ENCODE measurements at places on chromosomes 16 and 17.

DNA sequence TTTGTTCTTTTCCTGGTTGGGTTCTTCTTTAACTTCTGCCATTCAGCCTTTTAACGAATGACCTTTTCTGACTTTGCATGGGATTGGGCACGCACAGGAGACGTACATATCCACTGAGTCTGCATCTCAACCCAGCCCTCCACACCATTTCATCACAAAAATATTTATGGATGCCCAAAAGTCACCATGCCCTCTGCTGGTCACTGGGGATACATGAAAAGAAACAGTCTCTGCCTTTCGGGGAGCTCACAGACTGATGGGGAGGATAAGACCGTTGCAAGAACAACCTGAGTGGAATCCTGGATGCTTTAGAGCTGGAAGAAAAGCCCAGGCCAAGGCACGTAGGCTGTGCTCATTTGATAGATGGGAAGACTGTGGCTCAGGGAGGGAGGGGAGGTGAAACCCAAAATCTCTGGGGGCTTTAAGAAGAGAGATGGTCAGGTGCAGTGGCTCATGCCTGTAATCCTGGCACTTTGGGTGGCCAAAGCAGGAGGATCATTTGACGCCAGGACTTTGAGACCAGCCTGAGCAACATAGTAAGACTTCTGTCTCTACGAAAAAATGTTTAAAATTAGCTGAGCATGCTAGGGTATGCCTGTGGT, 7.9 kb upstream of the MT2A start:
- DNase-seq: peak; percentile 66

GRCh38 chr17:30316736-30317135, 17.1 kb downstream of the TMIGD1 start:
- DNase-seq: no peak

DNA sequence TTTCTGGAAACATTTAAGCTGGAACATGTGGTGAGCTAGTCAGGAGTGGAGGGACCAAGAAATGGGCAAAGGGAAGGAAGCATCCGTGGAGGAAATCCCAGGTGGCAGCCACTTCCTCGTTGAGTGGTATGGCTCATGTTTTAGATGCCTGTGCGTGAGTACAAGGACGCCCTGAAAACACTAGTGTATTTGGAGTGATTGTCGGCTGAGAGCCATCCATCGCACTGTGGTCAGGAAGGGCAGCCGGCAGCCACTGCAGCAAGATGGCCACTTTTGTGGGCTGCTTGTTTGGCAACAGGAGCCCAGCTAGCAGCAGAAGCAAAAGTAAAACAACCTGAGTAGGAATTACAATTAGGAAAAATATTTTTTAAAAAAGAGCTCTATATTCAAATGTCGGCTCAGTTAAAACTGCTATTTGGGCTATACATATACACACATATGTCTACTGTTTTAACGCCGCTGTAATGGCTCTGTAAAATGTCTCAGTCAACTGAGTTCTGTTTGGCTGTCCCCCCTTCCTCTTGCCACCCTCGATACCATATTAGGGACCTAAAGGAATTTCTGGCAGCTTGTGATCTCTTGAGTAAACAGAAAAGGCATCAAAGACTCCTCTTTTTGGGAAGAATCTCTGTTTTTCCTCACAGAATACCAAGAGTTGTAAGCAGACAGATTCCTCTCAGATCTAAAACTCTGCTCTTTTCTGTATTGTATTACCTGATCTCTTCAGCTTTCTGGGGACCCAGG, 39.2 kb downstream of the BRD7 start:
- no peak for DNase-seq

DNA sequence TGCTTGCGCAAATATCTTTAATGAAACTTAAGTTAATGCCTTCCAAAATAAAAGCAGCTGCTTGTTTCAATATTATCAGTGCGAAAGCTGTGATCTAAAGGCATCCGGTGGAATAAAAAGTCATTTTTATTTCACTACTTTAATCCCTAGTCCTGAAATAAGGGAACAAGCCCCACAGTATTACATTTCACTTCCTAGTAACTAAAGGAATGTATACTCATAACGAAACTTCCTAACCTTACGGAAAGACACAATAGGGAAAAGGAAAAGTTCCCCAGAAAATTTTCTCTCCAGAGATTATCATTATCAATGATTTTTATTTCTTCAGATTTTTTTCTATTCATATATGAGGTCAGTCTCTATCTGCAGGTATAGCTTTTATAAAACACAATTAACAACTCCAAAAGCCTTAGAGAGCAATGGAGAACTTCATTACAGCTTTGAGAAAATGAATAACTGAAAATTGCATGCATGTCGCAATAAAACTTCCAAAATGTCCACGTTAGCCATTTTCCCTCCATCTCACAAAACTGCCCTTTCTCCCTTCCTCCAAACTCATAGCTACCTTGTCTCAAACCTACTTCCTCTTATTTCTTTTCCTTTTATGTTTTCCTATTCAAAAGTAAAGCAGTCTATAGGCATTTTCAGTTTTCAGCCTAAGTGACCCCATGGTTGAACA, 154.3 kb upstream of the MED13 start:
- no peak for DNase-seq

GRCh38 chr16:58459344-58460218, 40.4 kb upstream of the NDRG4 start:
- no peak for DNase-seq

GRCh38 chr17:41917679-41918313, 955 bp downstream of the ACLY start:
- peak; percentile 19 for DNase-seq

DNA sequence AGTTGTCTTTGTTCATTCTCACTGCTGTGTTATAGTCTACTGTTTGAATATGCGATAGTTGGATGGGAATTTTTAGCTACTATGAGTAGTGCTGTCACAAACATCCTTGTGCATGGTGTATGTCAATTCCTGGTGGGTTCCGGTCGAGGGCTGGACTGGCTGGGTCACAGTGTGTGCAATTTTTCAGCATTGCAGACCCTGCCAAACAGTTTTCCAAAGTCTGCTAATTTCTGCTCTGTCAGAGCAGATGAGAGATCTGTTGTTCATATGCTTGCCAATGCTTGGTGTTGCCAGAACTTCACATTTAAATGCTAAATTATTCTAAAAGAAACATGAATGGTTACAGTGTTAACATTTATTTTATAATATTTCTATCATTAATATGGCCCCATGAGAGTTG, 3.6 kb upstream of the C16orf96 start:
- no peak for DNase-seq

- DNase-seq: no peak
These were observed 5.0 kb upstream of the RARA start for GRCh38 chr17:40303708-40304551.

DNA sequence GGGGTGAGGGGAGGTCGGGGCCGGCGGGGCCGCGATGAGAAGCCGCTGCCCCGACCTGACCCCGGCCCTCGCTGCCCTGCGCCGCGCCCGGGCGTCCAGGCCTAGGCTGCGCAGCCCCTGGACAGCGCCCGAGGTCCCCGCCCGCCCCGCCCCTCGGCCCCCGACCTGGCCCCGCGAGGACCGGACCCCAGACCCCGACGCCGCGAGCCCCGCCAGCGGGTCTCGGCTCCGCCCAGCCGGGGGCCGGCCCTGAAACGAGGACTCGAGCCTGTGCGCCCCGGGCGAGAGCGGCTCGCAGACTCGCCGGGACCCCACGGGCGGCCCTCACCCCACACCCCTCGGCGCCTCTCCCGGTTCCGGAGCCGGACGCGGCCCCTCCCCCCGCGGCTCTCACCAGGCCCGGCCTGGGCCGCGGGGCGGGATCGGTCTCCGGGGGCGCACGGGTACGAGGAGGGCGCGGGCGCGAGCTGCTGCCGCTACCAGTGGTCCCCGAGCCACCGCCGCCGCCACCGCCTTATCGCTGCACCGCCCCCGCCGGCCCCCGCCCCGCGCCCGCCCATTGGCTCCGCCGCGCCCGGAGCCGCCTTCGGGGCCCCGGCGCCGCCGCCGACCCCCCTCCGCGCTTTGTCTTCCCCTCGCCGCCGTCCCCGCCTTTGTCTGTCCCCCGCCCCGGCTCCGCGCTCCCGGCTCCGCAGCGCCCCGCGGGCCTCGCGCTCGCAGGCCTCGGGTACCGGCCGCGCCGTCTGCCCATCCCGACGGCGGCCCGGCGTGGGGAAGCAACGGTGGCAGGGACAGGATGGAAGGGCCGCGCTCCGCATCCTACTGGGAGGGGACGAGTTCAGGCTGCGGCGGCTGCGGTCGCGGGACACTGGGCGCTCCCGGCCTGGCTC, at the start of gene LIMD2:
Gene LIMD2 (minus strand): TSS at position 488 of the 890 bp plus-strand sequence. CDS start 827 bp downstream, outside the sequence.
- no peak for DNase-seq

GRCh38 chr17:82118815-82119380, 20.9 kb upstream of the FASN start:
- DNase-seq: no peak

- no peak for DNase-seq
These were observed 7.4 kb upstream of the MEAK7 start for GRCh38 chr16:84511831-84512230.

GRCh38 chr16:65457084-65457483, 335.2 kb upstream of the CDH11 start:
- no peak for DNase-seq

DNA sequence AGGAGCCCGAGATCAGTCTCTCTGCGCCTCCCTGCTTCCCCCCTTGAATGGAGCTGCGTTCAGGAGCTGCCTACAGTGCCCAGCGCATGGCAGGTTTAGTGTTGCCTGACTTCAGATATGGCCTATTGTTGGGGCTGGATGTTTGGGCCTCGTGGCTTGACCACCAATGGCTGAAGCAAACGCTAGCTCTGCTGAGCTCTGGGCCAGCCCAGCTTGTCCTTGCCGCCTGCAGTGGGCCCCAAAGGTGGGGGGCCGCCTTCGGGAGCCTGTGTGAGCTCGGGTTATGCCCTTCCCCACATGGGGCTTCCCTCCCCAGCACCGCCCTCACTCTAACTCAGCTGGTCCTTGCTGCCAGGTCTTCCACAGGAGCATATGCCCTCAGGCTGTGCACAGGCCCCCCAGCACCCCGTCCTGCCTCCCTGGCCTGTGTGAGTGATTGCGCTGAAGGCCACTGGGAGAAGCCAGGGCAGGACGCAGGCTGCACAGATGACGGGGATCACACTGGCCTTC, 2.0 kb upstream of the METTL26 start:
- no peak for DNase-seq

- DNase-seq: no peak
These were observed 12.2 kb downstream of the HIC1 start for GRCh38 chr17:2067048-2067561.

DNA sequence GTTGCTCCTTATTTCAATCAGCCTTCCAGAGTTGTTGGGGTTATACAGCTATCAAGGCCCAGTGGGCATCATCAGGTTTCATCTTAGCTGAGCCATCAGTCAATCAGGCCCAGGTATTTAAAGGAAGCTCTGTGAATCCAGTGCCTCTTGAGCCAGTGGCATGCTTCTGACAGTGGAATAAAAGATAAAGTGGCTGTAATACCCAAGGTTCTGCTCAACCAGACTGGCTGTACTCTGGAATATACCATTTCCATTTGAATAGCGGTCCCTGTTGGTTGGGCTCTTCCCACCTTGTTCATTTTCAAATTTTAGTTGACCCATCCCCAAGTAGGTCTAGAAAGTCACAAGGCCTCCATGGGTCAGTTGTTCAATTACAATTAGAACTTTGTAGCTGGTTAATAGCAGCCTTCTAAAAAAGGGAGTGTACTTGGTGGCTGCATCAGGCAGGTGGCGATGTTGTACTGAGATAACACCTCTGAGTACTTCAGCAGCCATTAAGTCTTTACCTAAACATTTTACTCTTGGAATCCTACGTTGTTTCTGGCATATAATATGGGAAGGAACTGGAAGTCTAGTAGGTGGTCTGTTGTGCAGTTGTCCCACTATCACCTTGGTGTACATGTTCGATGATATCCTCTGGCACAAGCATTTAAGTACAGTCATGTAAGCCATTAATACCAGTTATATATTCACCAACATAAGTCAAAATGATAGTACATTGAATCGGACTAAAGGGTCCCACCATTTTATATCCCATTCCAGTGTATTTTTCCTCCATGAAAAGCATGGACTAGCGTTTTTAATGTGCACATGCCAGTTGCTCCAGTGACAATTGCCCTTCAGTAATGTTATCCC, 294.1 kb downstream of the BCAS3 start:
- DNase-seq: peak; percentile 56

DNA sequence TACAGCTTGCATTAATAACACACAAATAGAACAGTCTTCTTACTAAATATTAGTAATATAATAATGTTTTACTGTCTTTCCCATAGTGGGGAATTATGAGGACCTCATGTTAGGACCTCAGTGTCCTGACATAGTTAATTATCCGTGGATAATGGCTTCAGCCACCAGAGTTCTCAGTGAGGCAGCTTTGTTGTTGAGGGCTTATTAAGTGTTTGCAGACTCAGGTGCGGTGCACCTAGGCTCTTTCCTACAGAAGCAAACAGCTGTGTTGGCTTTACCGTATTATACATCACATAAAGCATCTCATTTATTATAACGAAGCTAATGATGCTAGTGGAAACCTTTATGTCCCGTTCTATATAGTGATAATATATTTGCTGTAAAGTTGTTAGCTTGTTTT, 246.7 kb downstream of the FTO start:
- no peak for DNase-seq

- DNase-seq: no peak
These were observed 138.3 kb downstream of the SHCBP1 start for GRCh38 chr16:46482895-46483294.

GRCh38 chr17:82389379-82389778, 17.8 kb downstream of the UTS2R start:
- no peak for DNase-seq

DNA sequence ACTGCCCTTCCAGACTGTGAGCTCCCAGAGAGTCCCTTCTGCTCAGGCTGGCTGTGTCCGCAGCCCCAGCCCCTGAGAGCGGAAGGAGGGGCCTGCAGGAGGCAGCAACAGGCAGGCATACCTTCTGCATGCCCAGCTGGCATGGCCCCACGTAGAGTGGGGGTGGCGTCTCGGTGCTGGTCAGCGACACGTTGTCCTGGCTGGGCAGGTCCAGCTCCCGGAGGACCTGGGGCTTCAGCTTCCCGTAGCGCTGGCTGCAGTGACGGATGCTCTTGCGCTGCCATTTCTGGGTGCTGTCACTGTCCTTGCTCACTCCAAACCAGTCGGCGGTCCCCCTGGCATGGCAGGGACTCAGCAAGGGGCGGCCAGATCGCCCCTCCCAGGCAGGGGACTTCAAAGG, 9.0 kb downstream of the RHBDF1 start:
- no peak for DNase-seq

GRCh38 chr17:319266-319665, 33.3 kb downstream of the RPH3AL start:
- no peak for DNase-seq
